RKO (cell line): ENCODE measurements at places on chromosomes 12 and 14.

DNA sequence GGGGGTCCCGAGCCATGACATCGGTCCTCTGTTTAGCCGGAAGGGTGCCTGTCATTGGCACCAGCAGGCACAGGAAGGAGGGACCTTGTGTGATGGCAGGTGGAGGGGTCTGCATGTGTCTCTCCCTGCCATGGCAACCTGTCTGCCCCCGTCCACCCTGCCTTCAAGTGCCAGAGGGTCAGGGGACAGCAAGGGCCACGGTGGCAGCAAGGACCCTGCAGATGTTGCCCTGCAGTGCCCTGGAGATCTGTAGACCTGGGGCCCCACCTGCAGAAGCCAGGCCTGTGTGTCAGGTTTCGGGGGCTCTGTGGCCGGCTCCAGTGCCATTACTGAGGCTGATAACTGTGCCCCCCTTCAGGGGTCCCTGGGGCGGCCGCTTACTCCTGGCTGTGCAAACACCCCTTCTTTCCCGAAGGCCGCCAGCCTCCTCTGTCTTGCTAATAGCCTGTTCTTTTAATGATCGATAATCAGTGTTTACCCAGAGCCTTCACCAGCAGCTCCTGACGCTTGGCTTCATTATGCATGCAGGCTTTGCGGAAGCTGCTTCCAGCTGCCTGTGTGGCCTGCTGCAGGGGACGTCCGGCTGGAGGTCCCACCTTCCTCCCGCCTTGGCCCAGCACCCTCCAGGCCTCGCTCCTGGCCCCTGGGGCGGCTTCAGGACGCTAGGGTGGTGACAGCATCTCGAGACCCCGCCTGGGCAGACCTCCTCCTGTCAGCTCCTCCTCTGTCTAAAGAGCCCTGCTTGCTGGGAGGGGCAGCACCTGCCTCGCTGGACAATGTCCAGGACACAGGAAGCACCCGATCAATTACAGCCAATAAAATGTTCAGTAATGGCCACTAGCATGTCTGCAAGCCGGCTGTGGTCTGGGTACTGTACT is 153.0 kb downstream of the KIF26A start:
- no peak for DNase-seq

GRCh38 chr14:102503641-102504327 is 5.8 kb downstream of the ANKRD9 start:
- no peak for DNase-seq

DNA sequence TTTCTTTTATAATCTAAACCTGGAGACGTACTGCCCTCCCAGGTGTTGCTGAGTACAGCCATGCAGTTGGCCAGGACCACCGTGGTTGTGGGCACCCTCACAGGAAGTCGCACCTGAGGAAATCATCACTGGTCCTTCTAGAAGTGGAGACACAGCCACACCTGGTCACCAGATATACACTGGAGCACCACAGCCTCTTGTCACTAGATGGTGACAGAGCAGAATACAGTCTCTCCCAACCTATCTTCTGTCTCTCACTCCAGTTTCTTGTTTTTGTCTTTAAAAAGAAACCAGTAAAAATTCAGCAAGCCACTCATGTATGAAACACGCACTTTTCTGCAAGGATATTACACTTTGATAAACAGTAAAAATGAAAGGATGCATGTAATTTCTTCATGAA is 43.1 kb upstream of the GPHB5 start:
- no peak for DNase-seq

- DNase-seq, result no peak
These were observed 47.6 kb upstream of the BDKRB2 start for GRCh38 chr14:96156804-96157760.

DNA sequence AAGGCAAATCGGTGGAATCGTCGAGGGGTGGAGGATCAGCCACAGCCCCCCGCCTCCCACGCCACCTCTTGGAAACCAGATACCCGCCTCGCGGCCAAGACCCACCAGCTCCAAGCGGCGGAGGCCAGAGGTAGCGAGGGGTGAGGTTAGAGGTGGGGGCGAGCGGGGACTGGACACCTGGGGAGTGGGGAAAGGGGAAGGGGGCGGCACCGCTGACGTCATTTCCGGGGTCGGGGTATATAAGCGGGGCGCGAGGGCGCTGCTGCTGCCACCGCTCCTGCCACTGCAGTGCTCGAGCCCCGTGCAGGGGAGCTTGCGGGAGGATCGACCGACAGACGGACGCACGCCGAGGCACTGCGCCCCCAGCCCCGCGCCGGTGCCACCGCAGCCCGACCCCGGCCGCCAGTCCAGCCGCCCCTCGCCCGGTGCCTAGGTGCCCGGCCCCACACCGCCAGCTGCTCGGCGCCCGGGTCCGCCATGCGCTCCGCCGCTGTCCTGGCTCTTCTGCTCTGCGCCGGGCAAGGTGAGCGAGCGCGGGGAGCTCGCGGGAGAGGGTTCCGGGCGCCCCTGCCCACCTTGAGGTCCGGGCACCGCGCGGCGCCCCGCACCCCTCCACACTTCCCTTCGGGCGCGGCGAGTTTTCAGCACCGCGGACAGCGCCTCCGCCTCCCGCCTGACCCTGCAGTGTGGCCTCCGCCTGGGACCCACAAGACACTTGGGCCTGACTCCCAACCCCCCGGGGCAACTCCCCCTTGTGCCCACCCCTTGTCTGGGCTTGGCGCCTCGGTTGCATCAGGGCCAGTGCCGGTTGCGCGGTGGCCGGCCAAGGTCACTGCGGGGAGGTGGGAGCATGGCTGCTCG is at the start of gene CHGA:
TSS of gene CHGA (plus strand) at position 268 of the 861 bp plus-strand sequence. CDS start at position 478, 210 bp downstream.
- DNase-seq, result no peak

- DNase-seq, result no peak
These were observed 1.5 kb downstream of the FLVCR2 start for GRCh38 chr14:75579882-75580281.

- no peak for DNase-seq
These were observed 79.6 kb downstream of the ITPK1 start for GRCh38 chr14:93035917-93036651.

GRCh38 chr12:66131067-66131688 is 628 bp upstream of the LLPH start:
- DNase-seq, result peak; percentile 51

GRCh38 chr14:85027681-85028370 is 502.1 kb upstream of the FLRT2 start:
- no peak for DNase-seq

GRCh38 chr14:20620798-20621478 is 20.6 kb downstream of the OR6S1 start:
- DNase-seq, result no peak

DNA sequence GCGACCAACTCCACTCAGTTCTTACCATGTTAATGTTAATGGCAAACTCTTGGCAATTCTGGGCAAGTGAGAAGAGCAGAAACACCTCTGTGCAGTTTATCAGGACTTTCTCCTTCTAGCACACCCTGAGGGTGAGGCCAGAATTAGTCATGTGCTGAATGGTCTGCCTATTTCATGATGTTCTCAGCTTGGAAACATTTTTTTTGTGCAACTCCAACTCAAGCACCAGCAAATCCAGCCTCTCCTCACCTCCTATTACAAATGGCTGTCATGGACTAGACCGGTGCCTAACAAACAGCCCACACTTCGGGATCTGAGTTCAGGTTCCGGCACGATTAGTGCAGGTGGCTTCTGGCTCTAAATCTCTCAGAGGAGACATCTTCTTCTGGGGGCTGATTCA is 246.0 kb downstream of the ZFP36L1 start:
- DNase-seq, result peak; percentile 88

- no peak for DNase-seq
These were observed 218.8 kb downstream of the DPF3 start for GRCh38 chr14:72675126-72675525.

DNA sequence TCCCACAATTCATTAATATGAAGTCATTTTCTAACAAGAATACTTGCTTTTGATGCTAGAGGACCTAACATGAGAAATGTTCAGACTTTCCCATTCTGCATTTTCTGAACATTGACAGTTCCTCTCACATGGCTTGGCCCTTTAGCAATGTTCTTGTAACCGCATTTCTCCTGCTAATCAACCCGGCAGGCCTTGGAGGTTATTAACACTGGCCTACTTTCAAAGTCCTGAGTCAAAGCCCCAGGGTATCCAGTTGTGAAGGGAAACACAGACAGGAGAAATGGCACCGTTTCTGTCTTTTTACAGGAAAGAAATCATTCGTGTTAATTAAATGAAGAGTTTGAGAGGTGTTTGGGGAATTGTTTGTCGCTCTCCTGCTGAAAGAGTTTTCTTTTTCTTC is 446.5 kb upstream of the MIS18BP1 start:
- DNase-seq, result no peak

DNA sequence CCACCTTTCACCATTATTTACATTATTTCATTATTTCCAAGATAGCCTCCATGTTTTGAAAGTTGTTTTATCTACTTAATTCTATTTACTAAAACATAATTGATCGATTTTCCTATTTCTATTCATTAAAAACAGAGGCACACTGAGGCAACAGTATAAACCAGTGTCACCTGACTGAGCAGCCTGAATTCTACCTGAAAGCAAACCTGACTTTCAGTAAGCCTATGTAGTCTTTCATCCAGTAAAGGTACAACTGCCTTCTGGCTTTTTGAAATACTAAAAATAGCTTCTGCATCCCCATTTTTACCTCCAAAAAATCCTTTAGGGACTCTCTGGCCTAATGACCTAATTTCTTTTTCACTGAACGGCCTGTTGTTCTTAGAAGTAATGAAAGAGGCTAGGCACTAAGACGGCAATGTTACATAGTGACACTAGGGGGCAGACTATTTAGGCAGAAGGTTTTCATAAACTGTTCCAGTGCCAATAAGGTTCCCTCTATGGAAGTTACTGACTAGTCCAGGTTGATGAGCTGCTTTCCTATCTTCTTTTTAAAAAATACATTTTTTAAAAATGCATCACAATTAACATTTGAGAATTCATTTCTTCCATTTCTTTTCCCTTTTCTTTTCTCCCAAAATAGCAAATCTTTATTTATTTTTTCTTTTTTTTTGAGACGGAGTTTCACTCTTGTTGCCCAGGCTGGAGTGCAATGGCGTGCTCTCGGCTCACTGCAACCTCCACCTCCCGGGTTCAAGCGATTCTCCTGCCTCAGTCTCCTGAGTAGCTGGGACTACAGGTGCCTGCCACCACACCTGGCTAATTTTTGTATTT is 17.5 kb downstream of the ANAPC5 start:
- DNase-seq, result peak; percentile 86

- DNase-seq, result no peak
These were observed 46.8 kb upstream of the BEGAIN start for GRCh38 chr14:100634026-100634425.

DNA sequence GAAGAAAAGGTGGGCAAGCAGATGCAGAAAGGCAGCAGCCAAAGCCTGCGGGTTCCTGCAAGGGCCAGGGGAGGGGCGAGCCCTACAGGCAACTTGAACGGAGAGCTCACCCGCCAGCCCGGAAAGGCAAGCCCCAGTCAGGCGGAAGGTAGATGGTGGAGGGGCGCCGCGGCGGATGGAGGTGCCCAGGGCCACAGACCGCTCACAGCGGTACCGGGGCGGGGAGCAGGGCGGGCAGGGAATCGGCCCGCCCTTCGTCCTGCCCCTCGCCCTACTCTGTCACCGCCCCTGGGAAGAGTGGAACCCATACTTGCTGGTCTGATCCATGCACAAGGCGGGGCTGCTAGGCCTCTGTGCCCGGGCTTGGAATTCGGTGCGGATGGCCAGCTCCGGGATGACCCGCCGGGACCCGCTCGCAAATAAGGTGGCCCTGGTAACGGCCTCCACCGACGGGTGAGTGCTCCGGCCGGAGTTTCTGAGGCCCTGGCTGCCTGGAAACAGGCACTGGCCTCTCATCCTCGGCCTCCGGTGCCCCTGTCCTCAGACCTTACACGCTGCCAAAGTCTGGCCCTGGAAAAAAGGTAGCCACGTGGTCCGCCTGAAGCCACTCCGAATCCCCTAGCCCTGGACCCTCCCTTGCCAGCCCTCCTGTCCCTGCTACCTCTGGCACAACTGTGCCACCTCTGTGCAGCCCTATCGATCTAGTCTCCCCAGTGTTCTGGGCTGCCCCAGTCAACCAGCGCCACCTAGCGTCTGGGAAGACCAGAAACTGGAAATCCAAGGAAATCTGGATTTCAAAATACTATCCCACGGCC is at the start of gene DHRS4:
TSS of gene DHRS4 (plus strand) at position 307 of the 815 bp plus-strand sequence. CDS start at position 326, 19 bp downstream.
- peak; percentile 89 for DNase-seq
